ENCODE measurements at places on chromosomes 3 and 15.

- H3K36me3 ChIP-seq, result no peaks in the 10 kb centered on the region
- DNase-seq, result no peak
- no peak overlapping the region for H3K4me3 ChIP-seq
- H3K4me1 ChIP-seq, result no peaks in the 10 kb centered on the region
These were observed 215.5 kb upstream of the KCNMB2 start for GRCh38 chr3:178320456-178321351.

- H3K4me3 ChIP-seq, result no peak overlapping the region
- no peaks in the 10 kb centered on the region for H3K27me3 ChIP-seq
- no peaks in the 10 kb centered on the region for H3K4me1 ChIP-seq
- peaks cover 43% of the 10 kb centered on the region for H3K36me3 ChIP-seq
These were observed 38.0 kb upstream of the TKT start for GRCh38 chr3:53293867-53294266.

GRCh38 chr3:194032828-194033435 is 103.0 kb upstream of the HES1 start:
- peaks cover 43% of the 10 kb centered on the region for H3K4me1 ChIP-seq
- no peak overlapping the region for H3K4me3 ChIP-seq
- H3K36me3 ChIP-seq, result no peaks in the 10 kb centered on the region
- H3K27ac ChIP-seq, result no peak overlapping the region

GRCh38 chr15:100602823-100603393 is 519 bp downstream of the ASB7 start:
- H3K36me3 ChIP-seq, result no peaks in the 10 kb centered on the region
- DNase-seq, result peak; percentile 28
- H3K27ac ChIP-seq, result peak overlapping the region; percentile 94

DNA sequence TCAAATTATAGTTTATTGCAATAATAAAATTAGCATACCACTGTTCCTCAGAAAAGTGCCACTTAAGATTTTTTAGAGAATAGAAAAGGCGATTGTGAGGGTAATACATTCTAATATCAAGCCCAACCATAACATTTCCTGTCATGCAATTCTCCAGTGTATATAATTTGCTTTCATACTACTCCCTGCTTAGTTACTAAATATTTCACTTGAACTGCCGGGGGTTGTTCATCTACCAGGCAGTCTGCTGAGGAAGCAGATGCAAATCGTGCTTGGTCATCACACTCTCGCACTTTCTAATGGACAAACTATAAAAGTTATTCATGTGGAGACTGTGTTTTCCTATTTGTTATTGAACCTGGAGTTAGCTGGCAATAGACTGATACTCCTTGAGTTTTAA is 645.6 kb upstream of the CBLB start:
- H3K4me3 ChIP-seq, result no peak overlapping the region
- no peaks in the 10 kb centered on the region for H3K27me3 ChIP-seq
- no peaks in the 10 kb centered on the region for H3K36me3 ChIP-seq
- H3K27ac ChIP-seq, result no peak overlapping the region

DNA sequence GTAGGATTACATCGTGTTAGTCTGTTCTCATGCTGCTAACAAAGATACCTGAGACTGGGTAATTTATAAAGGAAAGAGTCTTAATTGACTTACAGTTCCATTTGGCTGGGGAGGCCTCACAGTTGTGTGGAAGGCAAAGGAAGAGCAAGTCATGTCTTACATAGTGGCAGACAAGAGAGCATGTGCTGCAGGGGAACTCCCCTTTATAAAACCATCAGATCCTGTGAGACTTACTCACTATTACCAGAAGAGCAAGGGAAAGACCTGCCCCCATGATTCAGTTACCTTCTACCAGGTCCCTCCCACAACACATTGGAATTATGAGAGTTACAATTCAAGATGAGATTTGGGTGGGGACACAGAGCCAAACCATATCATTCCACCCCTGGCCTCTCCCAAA is 3.4 kb downstream of the SLC25A26 start:
- DNase-seq, result no peak
- H3K27ac ChIP-seq, result no peak overlapping the region
- no peaks in the 10 kb centered on the region for H3K27me3 ChIP-seq
- no peaks in the 10 kb centered on the region for H3K36me3 ChIP-seq

- no peak overlapping the region for H3K4me3 ChIP-seq
- no peak overlapping the region for H3K27ac ChIP-seq
- no peaks in the 10 kb centered on the region for H3K36me3 ChIP-seq
These were observed 427.9 kb downstream of the WDR72 start for GRCh38 chr15:53331328-53332190.

- peak overlapping the region; percentile 55 for H3K4me3 ChIP-seq
- H3K27ac ChIP-seq, result peak overlapping the region; percentile 86
- no peaks in the 10 kb centered on the region for H3K27me3 ChIP-seq
- no peaks in the 10 kb centered on the region for H3K4me1 ChIP-seq
These were observed 456.3 kb downstream of the FOXP1 start for GRCh38 chr3:71127052-71127831.

DNA sequence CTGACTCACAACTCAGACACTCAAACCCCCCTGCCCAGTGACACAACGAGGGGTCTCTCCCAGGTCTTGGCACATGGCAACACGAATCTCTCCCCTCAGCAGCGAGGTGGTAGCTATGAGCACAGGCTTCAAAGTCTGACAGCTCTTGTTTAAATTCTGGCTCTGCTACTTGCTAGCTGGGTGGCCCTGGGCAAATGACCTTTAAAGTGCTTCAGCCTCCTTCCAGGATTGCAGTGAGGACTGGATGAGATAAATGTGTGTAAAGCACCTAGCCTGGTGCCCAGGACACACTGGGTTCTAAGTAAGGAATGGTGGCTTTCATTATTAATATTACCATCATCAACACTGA is 23.2 kb upstream of the ANPEP start:
- no peak overlapping the region for H3K4me3 ChIP-seq
- H3K4me1 ChIP-seq, result no peaks in the 10 kb centered on the region
- peaks cover 5% of the 10 kb centered on the region for H3K36me3 ChIP-seq

- H3K27ac ChIP-seq, result no peak overlapping the region
- H3K27me3 ChIP-seq, result no peaks in the 10 kb centered on the region
- no peak overlapping the region for H3K4me3 ChIP-seq
- no peak for DNase-seq
- peaks cover 6% of the 10 kb centered on the region for H3K36me3 ChIP-seq
These were observed 70.5 kb downstream of the CHSY1 start for GRCh38 chr15:101181349-101181748.

GRCh38 chr3:86702381-86702958 is 288.5 kb downstream of the VGLL3 start:
- no peaks in the 10 kb centered on the region for H3K4me1 ChIP-seq
- no peak for DNase-seq
- H3K27me3 ChIP-seq, result no peaks in the 10 kb centered on the region
- H3K27ac ChIP-seq, result no peak overlapping the region
- no peak overlapping the region for H3K4me3 ChIP-seq

- no peak overlapping the region for H3K4me3 ChIP-seq
These were observed 27.7 kb downstream of the RAB7A start for GRCh38 chr3:128753715-128754114.

GRCh38 chr3:4838621-4839022 is 140.6 kb upstream of the BHLHE40 start:
- DNase-seq, result no peak
- no peaks in the 10 kb centered on the region for H3K27me3 ChIP-seq
- no peak overlapping the region for H3K27ac ChIP-seq
- H3K4me1 ChIP-seq, result no peaks in the 10 kb centered on the region
- H3K4me3 ChIP-seq, result no peak overlapping the region
- no peaks in the 10 kb centered on the region for H3K36me3 ChIP-seq

- H3K36me3 ChIP-seq, result no peaks in the 10 kb centered on the region
- no peak for DNase-seq
- H3K27me3 ChIP-seq, result no peaks in the 10 kb centered on the region
- no peak overlapping the region for H3K4me3 ChIP-seq
These were observed 37.6 kb downstream of the ANO10 start for GRCh38 chr3:43584043-43584826.

DNA sequence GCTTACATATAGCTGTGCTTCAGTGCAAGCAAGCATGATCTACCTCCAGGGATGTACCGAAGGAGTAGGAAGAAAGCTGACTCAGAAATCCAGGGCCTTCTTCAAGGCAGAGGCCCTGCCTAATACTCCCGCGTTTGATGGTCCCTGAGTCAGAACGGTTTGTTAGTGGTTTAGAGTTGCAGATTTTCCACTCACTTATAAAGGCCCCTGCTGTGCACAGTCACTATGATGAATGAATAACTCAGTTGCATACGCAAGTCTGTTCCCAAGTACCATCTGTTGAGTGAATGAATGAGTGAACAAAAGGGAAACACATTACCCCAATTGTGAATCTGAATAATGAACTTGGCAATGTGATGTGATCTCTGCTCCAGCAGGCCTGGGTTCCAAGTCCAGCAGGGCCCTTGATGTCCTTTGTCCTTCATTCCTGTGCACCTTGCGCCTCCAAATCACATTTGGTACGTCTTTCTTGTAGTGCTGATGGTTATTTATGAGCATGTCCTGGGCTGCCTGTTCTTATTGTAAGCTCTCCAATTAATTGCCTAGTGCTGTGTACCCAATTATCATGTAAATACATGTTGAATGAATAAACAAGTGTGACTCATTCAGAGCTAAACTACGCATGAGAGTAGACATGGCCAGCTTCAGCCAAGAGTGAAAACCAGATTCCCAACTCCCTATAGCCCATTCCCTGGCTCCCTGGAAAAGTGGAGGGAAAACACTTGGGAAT is 85.3 kb upstream of the LIMD1 start:
- H3K4me1 ChIP-seq, result no peaks in the 10 kb centered on the region
- H3K36me3 ChIP-seq, result no peaks in the 10 kb centered on the region
- DNase-seq, result no peak
- H3K27me3 ChIP-seq, result no peaks in the 10 kb centered on the region
- H3K4me3 ChIP-seq, result no peak overlapping the region
- no peak overlapping the region for H3K27ac ChIP-seq

- no peaks in the 10 kb centered on the region for H3K36me3 ChIP-seq
- no peak for DNase-seq
- no peaks in the 10 kb centered on the region for H3K27me3 ChIP-seq
- H3K4me1 ChIP-seq, result peaks cover 15% of the 10 kb centered on the region
These were observed 23.2 kb downstream of the ILDR1 start for GRCh38 chr3:121998611-121999473.

- H3K27ac ChIP-seq, result no peak overlapping the region
- H3K4me3 ChIP-seq, result no peak overlapping the region
- no peaks in the 10 kb centered on the region for H3K36me3 ChIP-seq
- H3K4me1 ChIP-seq, result no peaks in the 10 kb centered on the region
- no peaks in the 10 kb centered on the region for H3K27me3 ChIP-seq
These were observed 104.9 kb upstream of the MANF start for GRCh38 chr3:51280176-51280575.

DNA sequence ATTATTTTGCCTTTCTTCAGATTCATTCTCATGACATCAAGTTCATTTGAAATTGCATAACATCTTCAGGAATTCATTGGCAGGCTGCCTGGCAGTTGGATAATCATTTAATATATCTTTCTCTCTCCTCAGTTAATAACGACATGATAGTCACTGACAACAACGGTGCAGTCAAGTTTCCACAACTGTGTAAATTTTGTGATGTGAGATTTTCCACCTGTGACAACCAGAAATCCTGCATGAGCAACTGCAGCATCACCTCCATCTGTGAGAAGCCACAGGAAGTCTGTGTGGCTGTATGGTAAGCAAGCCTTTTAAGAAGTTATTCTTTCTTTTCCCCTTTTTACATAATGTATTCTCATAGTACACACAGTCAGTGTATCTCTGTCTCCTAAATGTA is 38.2 kb downstream of the TGFBR2 start:
- H3K4me3 ChIP-seq, result no peak overlapping the region
- H3K36me3 ChIP-seq, result peaks cover 43% of the 10 kb centered on the region
- H3K27me3 ChIP-seq, result no peaks in the 10 kb centered on the region

DNA sequence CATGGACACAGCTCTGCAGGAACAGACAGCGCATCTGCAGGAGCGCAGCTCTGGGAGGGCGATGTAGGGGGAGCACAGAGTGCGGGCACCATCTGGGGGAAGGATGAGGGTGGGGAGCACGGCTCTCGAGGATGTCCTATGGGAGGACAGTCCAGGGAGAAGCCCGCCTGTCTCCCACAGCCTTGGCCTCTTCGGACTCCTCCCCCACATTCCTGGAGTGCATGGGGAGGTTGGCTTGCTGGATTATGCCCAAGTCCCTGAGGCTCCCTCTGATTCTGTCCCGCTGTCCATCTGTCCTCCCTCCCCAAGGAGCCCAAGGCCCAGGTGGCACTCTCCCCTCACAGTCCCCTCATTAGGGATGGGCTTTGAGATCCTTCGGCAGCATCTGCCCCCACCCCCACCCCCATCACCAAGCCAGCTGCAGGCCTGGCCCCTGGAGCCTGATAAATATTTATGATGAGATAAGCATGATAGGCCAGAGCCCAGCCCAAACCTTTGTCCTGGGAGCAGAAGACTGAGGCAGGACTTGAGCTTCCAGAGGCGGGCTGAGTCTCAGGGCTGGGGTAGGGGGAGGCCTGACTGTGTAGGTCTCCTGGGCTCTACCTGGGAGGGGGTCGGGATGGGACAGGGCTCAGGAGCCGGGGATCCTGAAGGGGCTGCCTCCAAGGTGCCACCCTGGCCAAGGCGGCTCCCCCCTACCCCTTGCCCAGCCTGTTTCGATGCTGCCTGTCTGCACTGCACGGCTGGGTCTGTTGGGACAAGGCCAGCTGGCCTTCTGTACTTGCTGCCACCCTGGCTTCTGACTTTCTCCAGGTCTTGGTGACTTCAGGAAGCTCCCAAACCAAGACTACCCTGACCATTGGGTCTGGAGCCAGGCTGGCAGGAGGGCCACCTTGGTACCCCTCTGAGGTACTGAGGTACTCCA is 28.6 kb upstream of the SEMA3F start:
- H3K36me3 ChIP-seq, result no peaks in the 10 kb centered on the region
- peak; percentile 65 for DNase-seq
- no peaks in the 10 kb centered on the region for H3K27me3 ChIP-seq
- H3K27ac ChIP-seq, result peak overlapping the region; percentile 45

DNA sequence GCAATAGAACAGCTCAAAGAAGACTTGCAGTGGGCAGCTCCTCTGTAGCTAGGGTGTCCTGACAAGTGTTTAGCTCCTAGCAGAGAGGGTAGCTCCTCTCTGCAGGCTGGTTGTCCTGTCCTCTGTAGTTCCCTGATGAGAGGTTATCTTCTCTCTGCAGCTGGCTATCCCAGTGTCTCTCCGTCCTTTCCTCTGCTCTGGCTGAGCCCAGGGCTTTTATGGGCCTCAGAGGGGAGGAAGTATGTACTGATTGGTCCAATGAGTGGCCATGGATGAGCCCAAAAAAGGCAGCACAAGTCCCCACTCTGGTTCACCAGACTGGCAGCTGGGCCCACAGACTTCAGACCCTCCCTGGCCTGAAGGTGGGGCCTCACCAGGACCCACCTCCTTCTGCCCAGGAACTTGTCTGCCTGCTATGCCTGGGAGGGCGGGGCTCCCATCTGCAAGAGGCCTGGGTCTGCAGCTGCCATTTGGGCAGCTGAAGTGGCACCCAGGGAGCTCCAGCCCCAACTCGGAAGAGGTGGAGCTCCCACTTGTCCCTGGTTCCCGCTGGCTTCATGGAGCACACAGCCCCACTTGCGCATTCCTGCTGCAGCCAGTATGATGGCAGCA is 27.2 kb upstream of the MEX3B start:
- no peaks in the 10 kb centered on the region for H3K4me1 ChIP-seq
- H3K27me3 ChIP-seq, result no peaks in the 10 kb centered on the region
- DNase-seq, result no peak

- no peaks in the 10 kb centered on the region for H3K36me3 ChIP-seq
- H3K27me3 ChIP-seq, result no peaks in the 10 kb centered on the region
- no peak for DNase-seq
- H3K4me3 ChIP-seq, result no peak overlapping the region
These were observed 241.1 kb downstream of the WNT5A start for GRCh38 chr3:55246033-55246432.
